ENCODE measurements at places on chromosomes 11 and 22.
A peak's percentile ranks its signal among the peaks of the same experiment; 100 is the strongest.

DNA sequence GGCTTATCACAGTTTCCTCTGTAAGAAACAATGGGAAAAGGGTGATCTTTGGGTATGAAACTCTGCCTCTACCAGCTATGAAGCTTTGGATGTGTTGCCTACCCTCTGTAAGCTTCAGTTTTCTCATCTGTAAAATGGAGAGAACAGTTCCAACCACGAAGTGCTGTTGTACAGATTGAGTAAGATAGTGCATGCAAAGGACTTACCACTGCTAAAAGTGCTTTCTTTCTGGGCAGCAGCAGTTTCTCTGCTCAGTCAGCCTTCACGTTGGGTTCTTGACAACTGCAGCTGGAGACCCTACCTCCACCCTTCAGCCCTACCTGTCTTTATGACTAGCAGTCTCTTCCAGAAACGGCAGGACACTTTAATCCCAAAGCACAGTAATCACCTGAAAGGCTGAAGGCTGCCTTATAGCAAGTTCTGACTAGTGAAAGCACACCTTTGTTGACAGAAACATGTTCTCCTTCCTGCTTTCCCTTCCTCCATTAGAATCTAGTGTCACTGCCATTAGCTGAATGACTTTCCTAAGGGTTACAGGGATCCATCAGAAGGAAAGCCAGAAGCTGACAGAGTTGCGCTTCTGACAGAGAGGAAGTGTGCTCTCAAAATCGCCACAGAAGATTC, 91.4 kb downstream of the RPL27A start:
- no peak for DNase-seq

DNA sequence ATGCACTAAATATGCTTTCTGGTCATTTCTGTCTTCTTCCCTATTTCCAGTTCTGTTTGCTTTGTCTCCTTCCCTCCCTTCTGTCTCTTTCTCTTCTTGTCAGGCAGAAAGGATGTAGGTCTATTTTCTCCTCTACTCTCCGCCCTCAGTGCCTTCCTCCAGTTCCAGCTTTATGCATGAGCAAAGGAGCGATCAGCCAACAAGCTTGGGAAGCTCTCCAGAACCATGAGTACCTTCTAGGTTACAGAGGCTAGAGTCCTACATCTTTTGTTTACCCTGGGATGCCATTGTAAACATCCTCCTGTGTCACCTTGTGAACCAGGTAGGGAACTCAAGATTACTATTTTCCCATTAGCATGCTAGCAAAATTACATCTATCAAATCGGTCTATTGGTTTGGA, 7.9 kb upstream of the SPON1 start:
- DNase-seq: no peak

- no peak for DNase-seq
These were observed 123.8 kb downstream of the LARGE1 start for GRCh38 chr22:33796494-33796893.

- no peak for DNase-seq
These were observed 23.2 kb upstream of the ST3GAL4 start for GRCh38 chr11:126332221-126332711.

- DNase-seq: no peak
These were observed 3.6 kb upstream of the PRRG4 start for GRCh38 chr11:32826113-32826512.

DNA sequence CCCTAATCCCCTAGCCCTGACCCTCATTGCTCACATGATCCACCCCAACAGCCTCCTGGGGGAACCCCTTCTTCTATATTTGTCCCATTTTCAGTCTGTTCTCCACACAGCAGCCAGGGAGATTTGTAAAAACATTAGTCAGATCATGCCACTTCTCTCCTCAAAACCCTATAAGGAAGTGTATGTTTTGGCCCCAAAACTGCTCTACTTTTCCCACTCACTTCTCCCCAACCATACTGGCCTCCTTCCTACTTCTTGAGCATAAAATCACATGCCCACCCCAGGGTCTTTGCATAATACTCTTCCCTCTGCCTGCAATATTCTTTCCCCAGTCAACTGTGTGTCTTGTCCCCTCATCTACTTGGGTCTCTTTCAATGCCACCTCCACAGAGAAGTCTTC, 4.7 kb upstream of the SLC22A12 start:
- no peak for DNase-seq

DNA sequence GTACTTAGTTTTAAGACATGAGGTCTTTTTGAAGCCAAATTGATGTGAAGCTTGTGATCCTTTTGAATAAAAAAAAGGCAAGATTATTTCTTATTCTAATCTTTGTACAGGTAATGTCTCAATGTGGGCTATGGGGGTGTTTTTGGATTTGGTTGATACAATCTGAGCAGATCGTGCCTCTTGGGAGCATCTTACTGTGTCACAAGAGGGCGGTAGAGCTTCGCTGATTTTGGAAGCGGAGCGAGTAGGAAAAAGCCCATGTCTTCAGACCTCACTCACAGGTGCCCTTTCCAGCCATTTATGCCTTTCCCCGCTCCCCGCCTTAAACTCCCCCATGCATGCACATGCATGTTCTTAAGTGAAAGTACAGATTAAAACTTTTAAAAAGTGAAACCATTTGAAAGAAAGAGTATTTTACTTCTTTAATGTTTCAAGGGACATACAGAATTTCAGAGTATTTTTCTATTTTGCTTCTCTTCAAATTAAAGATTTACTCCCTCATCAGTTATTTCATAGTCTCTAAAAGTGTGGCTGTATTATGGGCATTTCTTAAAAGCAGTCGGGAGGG, 18.8 kb downstream of the DDX25 start:
- peak; percentile 76 for DNase-seq

- no peak for DNase-seq
These were observed 2.2 kb upstream of the APOBEC3H start for GRCh38 chr22:39094717-39095389.

GRCh38 chr11:45180848-45181192, 34.4 kb downstream of the PRDM11 start:
- DNase-seq: no peak

DNA sequence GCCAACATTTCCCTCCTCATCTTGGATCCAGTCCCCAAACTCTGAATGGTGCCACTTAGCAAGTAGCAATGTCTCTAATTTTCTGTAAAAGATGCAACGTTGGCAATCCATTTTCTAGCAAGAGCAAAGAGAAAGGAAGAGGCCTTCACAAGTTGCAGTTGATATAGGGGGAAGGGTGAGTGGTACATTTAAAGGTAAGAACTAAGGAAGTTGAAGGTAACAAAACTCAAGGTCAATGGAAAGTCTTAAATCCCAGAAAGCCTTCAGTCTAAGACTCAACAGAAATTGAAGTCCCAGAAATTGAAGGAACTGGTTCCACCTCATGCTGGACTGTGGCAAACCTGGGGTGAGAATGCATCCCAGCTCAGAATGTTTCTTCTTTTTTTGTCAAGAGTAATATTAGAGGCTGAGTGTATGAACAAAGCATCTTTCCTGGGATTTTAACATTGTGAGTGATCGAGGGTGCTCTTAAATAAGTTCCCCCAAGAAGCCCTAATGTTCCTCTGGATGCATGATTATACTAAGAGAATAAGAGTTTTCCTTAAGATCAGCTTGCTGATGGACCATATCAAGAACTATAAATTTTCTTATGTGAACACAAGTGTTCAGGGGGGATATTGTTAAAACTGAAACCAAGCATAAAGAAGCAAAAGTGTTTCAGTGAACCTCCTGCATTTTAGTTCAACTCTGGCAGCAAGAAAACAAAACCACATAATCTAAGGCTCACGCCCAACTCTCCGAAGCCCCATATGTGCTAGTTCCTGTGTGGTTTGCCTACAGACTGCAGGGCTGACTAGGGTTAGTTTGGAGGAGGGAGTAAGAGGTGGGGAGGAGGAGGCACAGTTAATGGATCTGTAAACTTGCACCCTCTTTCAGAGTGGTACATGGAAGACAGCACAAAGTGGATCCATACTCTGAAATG, at the start of gene GRAP2:
Gene GRAP2 (plus strand): TSS at position 779 of the 922 bp plus-strand sequence. CDS start 46,023 bp downstream, outside the sequence.
- no peak for DNase-seq

DNA sequence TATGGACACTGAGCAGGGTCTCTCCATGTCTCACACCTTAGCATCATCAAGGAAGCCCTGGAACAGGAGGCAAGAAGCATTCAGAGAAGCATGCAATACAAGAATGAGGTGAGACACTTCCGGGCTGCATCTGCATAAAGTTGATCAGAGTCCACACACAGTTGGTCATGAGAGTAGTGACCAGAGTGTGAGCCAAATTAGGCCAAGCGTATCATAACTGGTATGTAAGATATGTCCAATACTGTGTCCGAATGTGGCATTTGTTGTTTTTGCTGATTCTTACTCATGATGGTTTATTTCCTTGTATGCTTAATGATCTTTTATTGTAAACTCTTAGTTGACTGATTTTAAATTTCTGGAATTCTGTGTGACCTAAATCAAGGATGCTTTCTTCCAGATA, 315.7 kb downstream of the INSC start:
- DNase-seq: no peak

GRCh38 chr11:44005956-44006355, 41.8 kb upstream of the ACCSL start:
- no peak for DNase-seq

GRCh38 chr11:29682856-29683255, 334.0 kb downstream of the KCNA4 start:
- DNase-seq: no peak

GRCh38 chr11:33861386-33861785, 30.5 kb downstream of the LMO2 start:
- no peak for DNase-seq

GRCh38 chr11:441418-442274, at the start of gene ANO9:
ANO9 (minus strand) TSS chr11:442011; CDS start chr11:441926, 85 bp downstream.
- DNase-seq: no peak

DNA sequence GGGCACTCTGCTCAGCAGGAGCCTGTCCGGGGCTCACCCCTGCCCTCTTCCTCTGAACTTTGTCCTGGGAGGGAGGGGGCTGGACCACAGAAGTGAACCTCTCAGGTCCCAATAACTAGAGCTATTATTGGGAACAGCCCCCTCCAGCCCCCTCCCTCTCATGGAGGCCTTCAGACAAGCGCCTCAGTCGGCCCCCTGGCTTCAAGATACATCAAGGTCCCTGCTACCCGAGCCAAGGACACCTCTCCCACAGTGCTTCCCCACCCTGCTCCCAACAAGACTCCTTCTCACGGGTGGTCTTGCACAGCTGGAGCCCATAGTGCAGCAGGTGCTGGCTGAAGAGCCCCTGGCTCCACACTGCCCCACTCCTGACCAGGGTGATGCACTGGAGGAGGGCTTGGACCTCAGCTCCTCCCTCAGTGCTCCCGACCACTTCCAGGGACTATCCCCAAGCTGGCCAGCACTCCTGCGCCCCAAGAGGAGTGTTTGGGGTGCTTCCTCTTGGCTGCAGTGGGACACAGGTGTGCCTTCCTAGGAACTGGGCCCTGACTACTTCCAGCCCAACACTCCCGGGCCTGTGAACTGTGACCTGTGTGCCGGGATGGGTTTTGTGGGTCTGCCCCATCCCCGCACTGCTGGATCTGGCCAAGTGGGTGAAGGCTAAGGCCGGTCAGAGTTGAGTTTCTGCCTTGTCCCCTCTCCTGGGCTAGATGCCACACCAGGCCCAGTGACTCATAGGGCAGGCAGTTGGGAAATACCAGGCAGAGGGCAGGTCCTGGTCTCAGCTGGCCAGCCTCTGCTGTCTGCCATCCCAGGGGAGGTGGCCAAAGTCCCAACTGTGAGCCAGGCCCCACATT, 2.2 kb downstream of the PNPLA2 start:
- DNase-seq: no peak

DNA sequence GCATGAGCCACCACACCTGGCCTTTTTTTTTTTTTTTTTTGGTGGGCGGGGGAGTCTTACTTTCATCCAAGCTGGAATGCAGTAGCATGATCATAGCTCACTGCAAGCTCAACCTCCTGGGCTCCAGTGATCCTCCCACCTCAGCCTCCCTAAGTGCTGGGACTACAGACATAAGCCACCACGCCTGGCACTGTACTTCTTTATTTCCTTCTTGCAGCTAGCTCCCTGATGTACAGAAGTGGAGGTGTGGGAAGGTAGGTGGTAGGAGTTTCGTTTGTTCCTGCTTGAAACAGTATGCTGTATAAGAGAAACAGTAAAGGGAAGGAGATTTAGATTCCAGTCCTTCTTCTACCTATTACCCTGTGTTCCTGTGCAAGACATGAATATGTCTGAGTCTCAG, 72.1 kb downstream of the WNT11 start:
- DNase-seq: no peak

GRCh38 chr11:11125618-11126017, 227.4 kb downstream of the CSNK2A3 start:
- DNase-seq: no peak

GRCh38 chr11:76455931-76456330, 11.1 kb downstream of the EMSY start:
- DNase-seq: peak; percentile 3

GRCh38 chr11:67629386-67630227, at the start of gene NUDT8:
NUDT8 (minus strand) TSS chr11:67629937; CDS start chr11:67629911, 26 bp downstream.
- DNase-seq: no peak

DNA sequence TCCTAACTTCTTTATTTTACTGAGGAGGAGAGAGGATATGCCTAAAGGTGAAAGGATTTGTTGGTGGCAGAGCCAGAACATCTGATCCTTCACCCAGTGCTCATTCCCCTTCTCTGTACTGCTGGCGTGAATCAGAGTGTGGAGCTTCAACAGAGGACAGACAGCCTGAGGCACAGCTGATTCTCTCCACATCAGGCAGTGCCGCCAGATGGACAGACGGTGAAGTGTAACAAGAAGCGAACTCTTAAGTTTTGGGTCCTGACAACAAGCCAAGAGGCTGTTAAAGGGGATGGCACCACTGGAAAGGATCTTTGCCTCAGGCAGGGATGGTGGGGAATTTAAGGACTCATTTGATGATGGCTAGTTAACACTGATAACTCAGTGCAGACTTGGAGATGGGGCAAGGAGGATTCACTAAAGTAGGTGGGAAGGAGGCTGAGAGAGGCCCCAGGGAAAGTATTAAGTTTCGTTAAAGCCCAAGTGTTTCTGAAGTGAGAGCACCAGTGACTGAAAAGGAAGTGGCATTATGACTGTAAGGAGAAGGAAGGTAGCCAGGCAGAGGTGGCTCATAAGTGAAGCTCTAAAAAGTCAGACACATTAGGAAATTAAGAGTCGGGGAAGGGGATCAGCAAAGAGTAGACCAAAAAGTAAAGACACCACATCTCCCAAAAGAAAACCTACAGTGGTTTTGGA, 81.3 kb downstream of the CLPB start:
- DNase-seq: peak; percentile 26

DNA sequence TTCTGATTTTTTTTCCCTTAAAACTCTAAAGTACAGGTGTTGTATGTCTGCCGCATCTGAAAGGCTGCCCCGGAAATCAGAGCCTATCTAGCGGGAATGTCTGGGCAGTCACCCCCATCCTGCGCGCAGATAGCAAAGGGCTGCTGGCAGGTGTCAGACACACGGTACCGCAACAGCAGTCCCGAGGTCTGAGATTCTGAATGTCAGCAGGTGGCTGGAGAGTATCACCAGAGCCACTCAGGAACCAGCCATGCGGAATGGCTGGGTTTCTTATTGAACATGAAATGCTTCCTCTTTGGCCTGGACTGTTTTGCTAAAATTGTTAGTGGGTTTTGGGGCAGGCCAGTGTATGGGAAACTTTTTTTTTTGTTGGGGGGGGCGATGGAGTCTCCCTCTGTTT, 53.3 kb downstream of the CERK start:
- no peak for DNase-seq

DNA sequence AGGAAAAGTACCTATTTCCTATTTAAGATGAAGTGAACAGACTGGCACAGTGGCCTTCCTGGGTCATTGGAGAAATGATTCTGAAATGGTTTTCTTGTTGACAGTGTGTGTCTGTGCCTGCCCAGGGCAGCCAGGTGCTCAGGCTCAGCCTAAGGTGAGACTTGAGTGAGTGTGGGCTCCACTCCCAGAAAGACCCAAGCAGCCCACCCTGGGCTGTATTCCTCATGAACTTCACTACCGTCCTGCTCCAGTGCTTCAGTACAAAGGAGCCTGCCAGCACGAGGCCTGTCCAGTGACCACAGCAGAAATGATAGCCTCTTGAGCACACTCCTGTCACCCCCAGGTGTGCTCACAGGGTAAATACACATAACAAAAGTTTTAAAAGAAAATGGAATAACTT, 49.5 kb downstream of the GAB4 start:
- no peak for DNase-seq
